Foreskin keratinocyte (primary cell): ENCODE measurements at places on chromosomes 13 and 19.

DNA sequence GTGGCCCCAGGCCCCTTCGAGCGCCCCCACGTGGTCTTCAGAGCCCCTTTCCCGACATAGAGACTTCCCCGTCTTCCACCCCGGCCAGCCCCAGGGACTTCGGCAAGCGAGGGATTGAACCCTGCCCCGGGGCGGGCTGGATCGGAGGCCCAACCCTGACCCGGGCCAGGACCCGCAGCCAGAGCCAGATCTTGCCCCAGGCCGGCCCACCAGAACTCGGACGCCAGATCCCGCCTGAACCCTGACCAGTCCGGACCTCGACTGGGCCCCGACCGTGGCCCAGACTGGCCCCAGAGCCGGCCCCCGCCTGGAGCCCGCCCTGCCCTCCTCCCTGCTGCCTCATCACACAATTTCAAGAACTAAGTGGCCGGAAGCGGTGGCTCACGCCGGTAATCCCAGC is 253 bp upstream of the TPTE2 start:
- no peak for DNase-seq

DNA sequence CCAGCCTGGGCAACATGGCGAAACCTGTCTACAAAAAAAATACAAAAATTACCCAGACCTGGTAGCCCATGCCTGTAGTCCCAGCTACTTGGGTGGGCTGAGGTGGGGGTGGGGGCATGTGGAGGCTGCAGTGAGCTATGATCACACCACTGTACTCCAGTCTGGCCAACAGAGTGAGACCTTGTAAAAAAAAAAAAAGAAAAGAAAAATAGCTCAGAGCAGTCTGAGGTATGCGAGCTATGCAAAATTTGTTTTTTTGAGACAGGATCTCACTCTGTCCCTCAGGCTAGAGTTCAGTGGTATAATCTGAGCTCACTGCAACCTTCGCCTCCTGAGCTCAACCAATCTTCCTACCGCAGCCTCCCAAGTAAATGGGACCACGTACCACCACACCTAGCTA is 7.1 kb upstream of the TOMM40 start:
- no peak for DNase-seq

DNA sequence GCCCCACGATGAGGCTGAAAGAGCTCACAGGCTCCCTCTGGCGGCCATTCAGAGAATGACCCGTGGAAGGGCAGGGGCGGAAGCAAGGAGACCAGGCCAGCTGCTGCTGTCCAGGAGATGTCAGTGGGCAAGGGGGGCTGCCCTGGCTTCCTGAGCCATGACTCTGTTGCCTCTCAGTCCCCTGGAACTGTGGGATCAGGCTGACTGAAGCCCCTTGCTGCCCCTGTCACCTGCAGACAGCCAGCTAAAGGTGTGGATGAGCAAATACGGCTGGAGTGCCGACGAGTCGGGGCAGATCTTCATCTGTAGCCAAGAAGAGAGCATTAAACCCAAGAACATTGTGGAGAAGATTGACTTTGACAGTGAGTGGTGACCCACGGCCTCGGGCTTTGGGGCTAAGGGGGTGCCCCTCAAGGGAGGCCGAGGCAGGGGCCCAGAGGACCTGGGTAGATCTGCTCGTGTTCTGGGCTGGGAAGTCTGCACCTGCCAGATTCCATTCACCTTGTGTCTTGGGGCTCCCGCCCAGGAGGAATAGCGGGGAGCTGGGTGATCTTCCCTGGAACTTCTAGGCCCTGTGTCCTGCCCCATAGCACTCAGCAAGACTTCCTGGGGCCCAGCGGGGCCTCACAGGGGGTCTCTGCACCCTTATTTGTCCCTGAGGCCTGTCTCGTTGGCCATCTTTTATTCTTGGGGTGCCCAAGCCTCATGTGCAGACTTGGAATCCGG is 12.5 kb upstream of the ACTN4 start:
- no peak for DNase-seq

DNA sequence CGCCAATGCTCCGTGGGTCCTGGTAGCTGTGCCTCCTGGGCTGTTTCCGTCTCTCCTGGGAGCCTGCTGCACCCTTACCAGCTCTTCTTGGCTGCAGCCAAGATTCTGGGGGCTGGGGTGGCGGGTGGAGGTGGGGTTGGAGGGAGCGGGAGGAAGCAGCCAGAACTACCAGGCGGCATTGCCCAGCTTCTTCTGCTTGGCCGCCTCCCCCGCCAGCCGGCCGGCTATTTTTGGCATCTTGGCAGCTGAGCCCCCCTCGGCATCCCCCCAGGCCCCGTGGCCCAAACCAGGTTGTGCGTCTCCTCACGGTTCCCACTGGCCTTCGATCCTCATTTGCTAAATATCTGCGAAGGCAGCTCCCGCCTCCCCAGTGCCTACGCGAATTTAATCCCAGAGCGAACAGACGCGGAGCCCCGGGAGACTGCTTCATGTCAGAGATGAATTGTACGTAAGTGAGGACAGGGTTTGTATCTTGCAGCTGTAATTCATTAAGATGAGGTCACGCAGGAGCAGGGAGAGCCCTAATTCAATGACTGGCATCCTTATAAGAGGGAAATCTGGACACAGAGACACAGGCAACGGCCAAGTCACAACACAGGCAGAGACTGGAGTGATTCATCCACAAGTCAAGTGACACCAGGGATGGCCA is 12.8 kb upstream of the PEAK3 start:
- DNase-seq = no peak

- DNase-seq = peak; percentile 37
These were observed 109.1 kb downstream of the PCDH9 start for GRCh38 chr13:67120872-67121531.

DNA sequence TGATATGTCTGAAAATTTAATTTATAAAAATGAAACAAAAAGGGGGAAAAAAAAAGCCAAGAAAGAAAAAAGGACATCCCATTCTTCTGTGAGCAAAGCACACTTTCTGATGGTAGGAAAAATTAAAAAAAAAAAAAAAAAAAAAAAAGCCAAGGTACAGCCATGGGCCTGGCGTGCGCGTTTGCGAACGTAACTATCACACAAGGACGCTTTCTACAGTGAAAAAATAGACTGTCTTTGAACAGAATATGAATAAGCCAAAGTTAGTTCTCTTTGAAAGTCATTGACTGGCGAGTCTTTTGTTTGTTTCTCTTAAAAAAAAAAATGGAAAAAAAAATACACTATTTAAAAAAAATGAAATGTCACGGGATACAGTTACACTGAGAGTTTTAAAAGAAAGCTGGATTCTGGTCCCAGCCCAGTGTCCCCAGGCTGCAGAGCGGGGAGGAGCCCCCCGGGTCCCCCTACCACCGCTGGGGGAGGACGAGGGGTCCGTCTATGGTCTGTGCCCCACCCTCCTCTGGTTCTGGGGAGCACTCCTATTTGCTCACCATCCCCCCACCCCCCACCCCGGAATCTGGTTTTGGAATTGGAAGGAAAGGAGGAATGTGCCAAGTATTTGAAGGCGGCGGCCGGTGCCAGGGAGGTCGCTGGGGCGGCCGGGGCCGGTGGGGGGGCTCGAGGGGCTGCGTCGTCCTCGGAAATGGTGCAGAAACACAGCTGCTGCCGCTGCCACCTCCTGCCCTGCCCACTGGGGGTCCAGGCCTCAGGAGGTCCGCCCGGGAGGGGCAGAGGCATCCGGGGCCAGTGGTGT is 134.5 kb downstream of the PTPRS start:
- DNase-seq = no peak

GRCh38 chr19:6249296-6249695 is 30.5 kb downstream of the MLLT1 start:
- DNase-seq = no peak

- no peak for DNase-seq
These were observed 20.1 kb downstream of the ZNF283 start for GRCh38 chr19:43847246-43847645.

GRCh38 chr13:93522501-93522900 is 295.9 kb downstream of the GPC6 start:
- no peak for DNase-seq

DNA sequence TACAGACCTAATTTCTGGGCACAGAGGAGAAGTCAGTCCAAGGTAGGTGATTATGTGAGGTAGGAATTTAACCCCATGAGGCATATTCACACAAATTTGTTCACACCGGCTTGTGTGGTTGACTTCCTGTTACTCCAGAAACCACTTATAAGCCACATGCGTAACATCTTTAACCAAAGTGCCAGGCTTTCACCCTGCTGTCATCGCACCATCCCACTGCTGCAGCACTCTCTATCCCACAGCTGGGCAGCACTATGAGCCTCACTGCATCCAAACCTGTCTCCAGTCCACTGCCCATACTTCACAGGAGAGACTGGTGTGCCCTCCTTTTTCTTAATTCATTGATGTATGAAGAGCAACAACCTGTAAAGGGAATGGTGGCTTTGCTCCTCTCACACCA is 128.2 kb upstream of the ARGLU1 start:
- DNase-seq = no peak

- DNase-seq = no peak
These were observed 170.5 kb upstream of the HTR2A start for GRCh38 chr13:47067306-47067705.

GRCh38 chr19:41702171-41702651 is 6.2 kb upstream of the CEACAM5 start:
- peak; percentile 54 for DNase-seq

DNA sequence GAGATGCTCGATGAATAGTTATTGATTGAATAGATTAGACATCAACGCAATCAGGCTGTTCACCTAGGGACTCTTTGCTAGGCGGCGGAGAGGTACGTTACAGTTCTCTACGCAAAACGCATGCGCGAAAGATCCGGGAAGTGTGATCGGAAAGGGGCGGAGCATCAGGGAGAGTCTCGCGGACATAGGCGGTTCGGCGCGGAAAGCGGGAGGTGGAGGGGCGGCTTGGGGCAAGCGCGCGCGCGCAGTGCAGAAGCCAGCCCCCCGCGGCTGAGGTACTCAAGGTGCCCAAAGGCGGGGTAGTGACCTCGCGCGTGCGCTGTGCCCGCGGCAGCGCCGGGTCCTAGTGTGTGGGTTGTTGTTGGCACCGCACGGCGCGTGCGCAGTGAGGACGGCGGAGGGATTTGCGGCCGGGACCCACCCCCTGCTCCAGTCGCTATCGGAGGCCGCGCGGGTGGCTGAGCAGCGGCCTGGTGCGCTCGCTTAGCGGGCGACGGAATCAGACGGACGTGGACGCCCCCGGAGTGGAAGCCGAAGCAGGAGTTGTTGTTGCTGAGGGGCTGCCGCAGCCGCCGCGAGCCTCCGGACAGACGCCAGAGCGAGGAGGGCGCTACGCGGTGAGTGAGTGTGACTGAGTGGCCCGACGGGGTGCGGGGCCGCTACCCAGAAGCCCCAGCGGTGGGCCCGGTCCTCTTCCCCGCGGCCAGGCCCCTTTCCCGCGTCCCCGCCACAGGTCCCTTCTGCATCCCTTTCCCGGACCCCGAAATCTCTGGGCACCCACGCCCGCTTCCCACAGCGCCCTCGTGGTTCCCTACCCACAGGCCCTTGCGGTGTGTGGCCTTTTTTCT is at the start of gene SNRNP70:
Gene SNRNP70 (plus strand): TSS at position 432 of the 848 bp plus-strand sequence. CDS start 964 bp downstream, outside the sequence.
- DNase-seq = peak; percentile 97

GRCh38 chr13:42355092-42355485 is 83.1 kb downstream of the AKAP11 start:
- DNase-seq = no peak

- DNase-seq = no peak
These were observed 27.2 kb upstream of the CCNP start for GRCh38 chr19:40253611-40254092.

- DNase-seq = peak; percentile 74
These were observed 15.0 kb downstream of the TSHZ3 start for GRCh38 chr19:31334101-31334848.

GRCh38 chr19:50697414-50698124 is 22.0 kb downstream of the SHANK1 start:
- DNase-seq = no peak

- DNase-seq = peak; percentile 15
These were observed 1230.7 kb downstream of the PCDH9 start for GRCh38 chr13:65999411-65999810.

- no peak for DNase-seq
These were observed 305.9 kb upstream of the ARGLU1 start for GRCh38 chr13:106873810-106874209.
